NCI-H774 (cell line): ENCODE measurements at places on chromosomes 2 and 18.

- DNase-seq, result no peak
These were observed 60.9 kb downstream of the BCL11A start for GRCh38 chr2:60492548-60492947.

GRCh38 chr2:239965318-239965717 lies 59.8 kb downstream of the NDUFA10 start:
- DNase-seq, result no peak

GRCh38 chr2:134232868-134233727 lies 20.8 kb upstream of the MGAT5 start:
- DNase-seq, result no peak

DNA sequence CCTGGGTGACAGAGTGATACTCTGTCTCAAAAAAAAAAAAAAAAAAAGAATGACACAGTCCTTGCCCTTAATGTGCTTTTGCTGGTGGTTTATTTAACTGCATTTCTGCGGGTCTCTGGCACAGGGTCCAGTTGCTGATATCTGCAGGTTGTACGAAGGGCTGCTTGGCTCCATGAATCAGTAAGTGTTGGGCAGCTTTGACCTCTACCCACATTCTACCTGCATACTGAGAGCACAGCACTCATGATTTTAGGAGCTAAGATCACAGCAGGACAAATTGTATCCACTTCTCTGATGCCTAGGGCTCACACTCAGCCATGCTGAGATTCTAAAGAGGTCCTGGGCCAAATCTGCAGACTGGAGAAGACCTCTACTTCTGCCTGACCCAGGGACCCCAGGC lies 119.4 kb upstream of the MYCN start:
- no peak for DNase-seq

DNA sequence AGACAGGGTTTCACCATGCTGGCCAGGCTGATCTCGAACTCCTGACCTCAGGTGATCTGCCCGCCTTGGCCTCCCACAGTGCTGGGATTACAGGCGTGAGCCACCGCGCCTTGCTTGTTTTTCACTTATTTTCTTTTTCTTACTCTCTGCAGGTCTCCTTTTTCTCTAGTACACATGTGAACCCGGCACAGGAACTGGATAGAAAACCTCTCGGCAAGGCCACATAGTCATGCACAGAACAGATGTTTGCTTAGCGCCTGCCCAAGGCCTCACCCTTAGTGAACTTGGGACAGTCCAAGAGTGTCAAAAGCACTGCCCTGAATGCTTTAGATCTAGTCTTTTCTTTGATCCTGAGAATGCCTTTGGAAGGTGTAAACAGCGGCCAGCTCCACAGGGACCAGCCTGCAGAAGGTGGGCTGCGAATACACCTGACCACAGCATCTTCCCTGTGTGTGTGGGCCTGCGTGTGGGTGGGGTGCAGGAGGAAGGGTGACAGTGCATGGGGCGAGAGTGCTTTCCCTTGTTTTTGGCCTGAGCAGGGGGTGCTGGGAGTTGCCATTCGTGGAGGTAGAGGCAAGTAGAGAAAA lies 27.0 kb downstream of the IMPA2 start:
- no peak for DNase-seq

DNA sequence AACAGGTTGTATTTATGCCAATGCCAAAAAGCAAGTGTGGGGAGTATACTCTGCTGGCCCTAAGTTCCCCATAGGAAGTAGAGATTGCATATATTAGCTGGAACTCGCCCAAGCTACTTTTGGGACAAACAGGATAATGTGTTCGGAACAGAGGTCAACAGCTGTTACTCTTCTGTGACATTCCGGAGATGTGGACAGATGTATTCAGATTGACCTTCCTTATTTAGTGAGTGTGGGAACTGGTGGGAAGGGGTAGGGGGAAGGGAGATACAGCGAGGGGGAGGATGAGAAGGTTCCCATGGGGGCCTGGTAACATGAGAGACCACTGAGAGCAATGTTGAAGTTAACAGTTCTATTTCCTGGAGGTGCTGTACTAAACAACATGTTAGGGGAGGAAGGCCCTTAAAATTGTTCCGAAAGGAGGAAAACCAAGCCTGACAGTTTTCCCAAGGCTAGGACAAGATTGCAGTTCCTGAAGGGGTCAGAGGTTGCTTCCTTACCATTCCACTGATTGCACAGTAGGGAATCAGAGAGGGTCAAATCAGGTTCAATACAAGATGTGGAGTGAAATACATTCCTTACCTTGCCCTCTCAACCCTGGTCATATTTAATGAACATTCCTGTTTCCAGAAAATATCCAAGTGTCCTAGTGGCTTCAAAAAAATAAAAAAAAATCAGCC lies 14.3 kb upstream of the CD28 start:
- no peak for DNase-seq

DNA sequence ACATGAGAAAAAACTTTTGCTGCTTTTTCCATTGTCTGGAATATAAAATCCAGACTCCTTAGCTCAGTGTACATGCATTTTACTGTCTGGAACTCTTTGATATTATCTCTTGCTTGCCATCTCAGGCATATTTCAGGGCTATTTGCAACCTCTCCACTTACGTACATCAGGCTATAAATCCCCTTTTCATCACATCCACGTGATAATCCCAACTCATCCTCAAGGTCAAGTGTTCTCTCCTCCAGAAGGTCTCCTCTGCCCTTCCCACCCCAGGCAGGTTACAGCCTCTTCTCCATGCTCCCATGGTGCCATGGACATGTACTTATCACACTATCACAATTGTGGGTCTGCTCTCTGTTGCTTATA lies 202.5 kb upstream of the RBMS1 start:
- no peak for DNase-seq

GRCh38 chr2:239022437-239023260 lies 174.8 kb downstream of the TWIST2 start:
- no peak for DNase-seq

GRCh38 chr2:66495788-66496640 lies 61.1 kb downstream of the MEIS1 start:
- no peak for DNase-seq

DNA sequence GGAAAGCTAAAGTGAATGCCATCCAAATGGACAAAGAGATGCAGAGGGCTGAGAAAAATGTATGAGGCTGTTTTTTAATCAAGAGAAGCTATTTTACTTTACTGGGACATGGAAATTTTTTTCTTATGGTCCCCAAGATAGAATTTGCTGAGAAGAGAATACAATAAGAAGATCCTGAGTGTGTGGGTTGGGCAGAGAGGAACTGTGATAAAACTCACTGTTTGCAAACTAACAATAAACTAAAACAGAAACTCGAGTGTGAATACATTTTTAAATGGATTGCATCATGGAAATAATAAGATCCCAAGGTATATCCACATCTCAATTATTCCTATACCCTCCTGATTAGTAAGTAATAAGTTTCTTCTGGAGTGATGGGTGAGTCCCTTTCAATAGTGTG lies 4.4 kb downstream of the NEB start:
- DNase-seq, result no peak

DNA sequence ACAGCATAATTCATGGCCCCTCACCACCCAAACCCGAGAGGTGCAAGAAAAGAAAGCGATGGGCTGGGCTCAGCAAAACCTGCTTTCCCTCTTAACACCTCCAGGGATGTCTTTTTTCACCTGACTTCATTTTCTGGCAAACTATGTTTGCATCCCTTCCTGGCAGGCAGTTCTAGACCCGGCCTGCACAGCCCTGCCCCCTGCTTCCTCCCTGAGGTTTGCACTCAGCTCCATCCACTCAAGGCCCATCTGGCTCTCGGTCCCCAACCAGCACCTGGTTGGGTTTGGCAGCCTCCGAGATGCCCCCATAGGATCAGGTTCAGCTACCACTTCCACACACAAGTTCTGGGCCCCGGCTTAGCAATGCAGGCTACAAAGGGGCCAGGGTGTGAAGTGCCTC lies 185.7 kb downstream of the SMAD7 start:
- no peak for DNase-seq

DNA sequence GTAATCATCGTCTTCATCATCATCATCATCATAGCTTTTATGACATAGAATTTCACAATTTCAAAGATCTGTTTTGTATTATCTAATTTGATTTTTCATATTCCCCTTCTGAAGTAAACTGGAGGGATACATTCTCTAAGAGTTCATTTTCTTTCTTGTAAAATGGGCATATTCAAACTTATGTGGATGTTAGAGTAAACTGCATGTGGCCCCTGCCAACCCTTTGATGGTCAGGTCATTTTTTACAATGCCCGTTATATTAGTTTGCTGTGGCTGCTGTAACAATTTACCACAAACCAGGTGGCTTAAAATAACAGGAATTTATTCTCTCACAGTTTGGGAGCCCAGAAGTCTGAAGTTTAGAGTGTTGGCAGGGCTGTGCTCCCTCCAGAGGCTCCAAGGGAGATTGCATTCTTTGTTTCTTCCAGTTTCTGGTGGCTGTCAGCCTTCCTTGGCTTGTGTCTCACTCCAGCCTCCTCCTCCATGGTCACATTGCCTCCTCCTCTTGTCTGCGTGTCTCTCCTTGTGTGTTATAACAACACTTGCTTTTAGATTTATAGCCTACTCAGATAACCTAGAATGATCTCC lies 127.5 kb upstream of the MMADHC start:
- no peak for DNase-seq

DNA sequence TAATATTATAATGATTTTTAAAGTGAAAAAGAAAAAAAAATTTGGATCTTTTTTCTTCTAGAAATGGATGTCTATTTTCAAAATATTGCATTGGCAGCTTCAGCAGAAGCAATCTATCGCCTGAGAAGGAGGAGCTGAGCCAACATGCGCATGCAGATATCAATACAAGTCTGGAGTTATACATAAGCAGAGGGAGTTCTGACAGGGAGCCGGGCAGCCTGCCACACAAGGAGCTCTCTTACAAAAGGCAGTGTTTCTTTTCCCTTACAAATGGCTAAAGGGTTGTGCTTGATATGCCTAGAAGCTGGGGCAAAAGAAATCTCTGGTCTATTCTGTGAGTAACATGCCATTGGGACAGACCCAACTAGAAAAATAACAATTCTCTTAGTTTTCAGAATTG lies 291.9 kb upstream of the TRIB2 start:
- no peak for DNase-seq

GRCh38 chr2:47056868-47057686 lies 98.0 kb downstream of the STPG4 start:
- no peak for DNase-seq

GRCh38 chr2:197538412-197538811 lies 22.5 kb downstream of the MOB4 start:
- DNase-seq, result no peak

DNA sequence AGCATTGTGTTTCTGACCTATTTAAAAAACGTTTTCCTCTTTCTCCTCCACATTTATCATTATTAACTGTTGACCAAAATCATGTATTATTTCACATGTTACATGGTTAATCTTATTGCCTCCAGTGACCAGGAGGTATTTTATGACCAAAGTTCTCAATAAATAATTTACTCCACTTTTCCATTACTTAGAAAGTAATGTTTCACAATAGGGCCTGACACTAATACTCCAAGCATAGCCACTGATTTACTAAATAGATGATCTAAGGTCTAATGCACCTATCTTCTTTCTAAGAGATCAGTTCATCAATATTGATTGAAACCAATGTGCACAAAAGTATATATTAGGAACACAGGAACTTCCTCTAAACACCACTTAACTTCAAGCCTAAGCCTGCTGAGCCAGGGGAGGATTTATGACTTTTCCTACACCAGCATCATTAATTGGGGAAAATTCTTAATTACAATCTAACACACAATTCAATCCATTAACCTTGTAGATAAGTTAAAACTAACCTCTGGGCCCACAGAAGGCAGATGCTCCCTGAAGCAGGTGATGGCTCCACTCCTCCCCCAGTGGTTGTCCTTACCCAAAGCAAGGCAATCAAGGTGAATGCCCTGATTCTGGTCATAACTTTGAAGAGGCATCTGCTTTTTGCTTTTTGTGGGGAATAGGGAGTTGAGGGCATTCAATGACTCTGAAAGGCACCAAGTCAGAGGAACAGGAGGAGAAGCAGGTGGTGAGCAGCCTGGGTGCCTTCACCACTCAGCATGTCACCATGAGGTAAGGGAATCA lies 33.9 kb downstream of the RBMS1 start:
- DNase-seq, result no peak

DNA sequence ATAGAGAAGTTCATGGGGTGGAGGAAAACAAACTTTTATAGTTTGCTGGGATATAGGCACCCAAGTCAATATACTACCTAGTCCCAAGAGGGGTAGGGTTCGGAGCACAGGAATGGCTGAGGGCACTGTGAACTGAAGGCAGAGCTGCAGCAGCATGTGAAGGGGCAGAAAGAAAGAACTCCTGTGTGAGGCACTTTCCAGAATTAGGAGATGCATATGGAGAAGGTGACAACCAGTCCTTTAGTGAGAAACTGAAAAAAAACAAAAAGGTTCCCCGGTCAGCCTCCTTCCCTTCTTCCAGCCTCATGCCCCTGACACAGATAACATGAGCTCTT lies 429.1 kb downstream of the DSC3 start:
- no peak for DNase-seq

- no peak for DNase-seq
These were observed 475.0 kb downstream of the RNF144A start for GRCh38 chr2:7392076-7392787.

- peak; percentile 15 for DNase-seq
These were observed 823.6 kb downstream of the GALR1 start for GRCh38 chr18:78073275-78073674.

DNA sequence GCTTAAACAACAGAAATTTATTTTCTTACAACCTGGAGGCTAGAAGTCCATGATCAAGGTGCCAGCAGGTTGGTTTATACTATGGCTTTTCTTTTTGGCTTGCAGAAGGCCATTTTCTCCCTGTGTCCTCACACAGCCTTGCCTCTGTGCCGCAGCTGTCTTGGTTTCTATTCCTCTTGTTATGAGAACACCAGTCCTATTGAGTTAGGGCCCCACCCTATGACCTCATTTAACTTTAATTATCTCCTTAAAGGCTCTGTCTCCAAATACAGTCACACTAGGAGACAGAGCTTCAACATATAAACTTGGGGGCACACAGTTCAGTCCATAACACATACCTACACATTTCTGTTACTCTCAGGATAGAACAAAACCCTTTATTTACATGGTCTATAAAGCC lies 17.3 kb upstream of the RHOB start:
- DNase-seq, result peak; percentile 16

DNA sequence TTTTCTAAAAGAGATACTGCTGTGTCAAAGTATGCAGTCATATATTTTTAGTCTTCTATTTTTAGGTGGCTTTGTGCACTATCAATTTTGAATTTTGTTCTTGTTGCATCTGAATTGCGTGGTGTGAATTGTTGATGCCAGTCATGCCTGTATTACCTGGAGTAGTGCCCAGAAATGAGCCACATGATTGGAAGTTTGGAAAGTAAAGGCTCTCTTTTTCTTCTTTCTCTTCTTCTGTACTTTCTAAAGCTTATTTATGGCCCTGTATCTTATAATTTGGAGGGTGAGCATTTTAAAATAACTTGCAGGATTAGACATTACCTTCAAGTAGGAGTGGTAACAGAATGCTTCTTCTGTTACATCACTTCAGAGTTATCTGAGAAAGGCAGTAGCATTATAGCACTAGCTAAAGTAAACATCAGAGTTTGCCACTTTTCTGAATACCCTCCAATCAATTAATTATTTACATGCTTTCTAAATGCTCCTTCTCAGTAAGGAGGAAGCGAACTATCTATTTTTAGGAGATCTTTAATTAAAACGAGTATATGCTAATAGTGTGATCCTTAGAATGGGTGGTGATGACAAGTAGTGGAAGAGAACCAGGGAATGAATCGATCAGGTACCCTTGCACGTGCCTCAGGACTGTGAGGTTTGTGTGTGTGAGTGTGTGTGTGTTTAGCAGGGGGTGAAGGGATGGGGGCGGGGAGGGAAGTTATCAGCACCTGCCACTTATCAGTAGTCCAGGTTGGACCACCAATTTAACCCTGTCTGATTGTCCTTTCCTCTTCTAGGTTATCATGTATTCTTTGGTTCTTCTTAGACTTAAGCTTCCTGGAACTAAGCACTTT lies 112.5 kb downstream of the MAP3K20 start:
- DNase-seq, result no peak

- DNase-seq, result no peak
These were observed 153.3 kb downstream of the PTPRM start for GRCh38 chr18:7720395-7720794.
